ENCODE measurements at places on chromosomes 5 and 9.

- peak; percentile 47 for DNase-seq
Measured at GRCh38 chr9:100601216-100601615, 23.3 kb downstream of the CAVIN4 start.

DNA sequence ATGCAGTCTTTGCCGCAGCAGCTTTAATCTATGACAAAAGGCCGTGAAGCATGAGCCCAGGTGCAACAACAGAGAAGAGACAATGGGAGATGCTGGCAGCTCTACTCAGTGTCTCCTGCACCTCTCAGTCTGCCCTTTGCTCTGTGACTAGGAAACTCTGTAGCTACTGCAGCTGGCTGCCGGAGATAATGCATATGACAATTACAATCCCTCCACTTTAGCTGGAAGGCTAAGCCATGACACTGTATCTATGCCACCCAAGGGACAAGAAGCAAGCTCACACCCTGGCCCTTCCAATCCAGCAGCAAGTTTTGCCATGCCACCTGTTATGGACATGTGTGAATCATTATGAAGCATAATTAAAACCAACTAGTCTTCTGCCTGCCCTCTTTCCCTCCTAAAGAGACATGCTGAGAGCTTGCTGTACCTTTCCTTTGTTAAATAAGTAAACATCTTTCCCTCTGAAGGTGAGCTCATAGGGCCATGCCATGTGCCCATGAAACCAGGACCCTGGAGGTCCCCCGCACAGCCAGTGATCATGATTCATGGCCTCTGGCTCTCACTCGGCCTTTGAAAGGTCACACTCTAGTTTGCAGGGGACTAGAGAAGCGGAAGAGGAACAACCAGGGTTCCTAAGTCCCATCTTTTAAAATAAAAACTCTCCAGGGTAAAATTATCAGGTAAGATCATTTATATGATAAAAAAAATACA lies 219.4 kb downstream of the SPOCK1 start:
- DNase-seq, result no peak

DNA sequence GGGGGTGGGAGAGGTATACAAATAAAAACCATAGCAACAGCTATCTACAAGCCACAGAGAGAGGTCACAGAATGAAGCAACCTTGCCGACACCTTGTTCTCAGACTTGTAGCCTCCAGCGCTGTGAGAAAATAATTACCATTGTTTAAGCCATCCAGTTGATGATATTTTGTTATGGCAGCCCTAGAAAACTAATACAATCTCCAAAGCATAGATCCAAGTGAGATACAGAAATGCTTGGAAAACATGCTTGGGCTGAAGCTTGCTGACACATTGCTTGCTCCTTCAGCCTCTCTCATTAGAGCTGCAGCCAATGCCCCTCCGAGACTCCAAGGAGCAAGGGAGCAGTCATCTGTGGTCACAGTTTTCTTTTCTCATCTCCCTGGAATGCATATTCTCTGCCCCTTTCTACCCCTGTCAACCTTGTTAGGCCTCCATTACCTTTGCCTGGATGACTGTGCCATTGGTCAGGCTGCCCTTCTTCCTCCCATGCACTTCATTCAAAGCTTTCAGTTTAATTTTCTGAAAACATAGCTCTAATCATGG lies 401.4 kb upstream of the KLF4 start:
- DNase-seq, result no peak

GRCh38 chr5:143056792-143057579 lies 286.8 kb downstream of the ARHGAP26 start:
- DNase-seq, result no peak

GRCh38 chr5:159819591-159820411 lies 96.5 kb upstream of the ADRA1B start:
- DNase-seq, result no peak

Measured in stimulated activated CD8-positive, alpha-beta memory T cell treated with anti-CD3 and anti-CD28 coated beads, Interleukin-4, amount 100 ng/mL, for 48 hours (primary cell).